Posterior vena cava (tissue), 2 donors: ENCODE measurements at places on chromosomes 12 and 14. TPM values are rescaled to one million over a fixed set of nuclear protein-coding genes. Genes with fewer than 3 reads are reported as not detected.

Gene C12orf54
- total RNA-seq = not detected

Gene SLC25A21
- 1.00 TPM for total RNA-seq

Gene CD4
- total RNA-seq = 36.0 TPM

Gene KRT6A
- total RNA-seq = not detected

Gene SYCP3
- total RNA-seq = 0.24 TPM

Gene RHEBL1
- total RNA-seq = 0.38 TPM

Gene CEP290
- total RNA-seq = 16.4 TPM

Gene KCNK10
- not detected for total RNA-seq

Gene ARHGEF40
- total RNA-seq = 48.6 TPM

Gene NOS1
- total RNA-seq = 0.60 TPM

Gene GRIP1
- total RNA-seq = 12.5 TPM

Gene NGB
- not detected for total RNA-seq

Gene PZP
- 0.57 TPM for total RNA-seq

Gene FOXM1
- total RNA-seq = 0.79 TPM

Gene ATG2B
- 20.6 TPM for total RNA-seq
